Natural killer cell treated with Interleukin-12 subunit alpha and Interleukin-12 subunit beta and Interleukin-15 and Interleukin-18, amount 100 ng/mL, for 72 hours (primary cell): ENCODE measurements at places on chromosomes 4 and X.

DNA sequence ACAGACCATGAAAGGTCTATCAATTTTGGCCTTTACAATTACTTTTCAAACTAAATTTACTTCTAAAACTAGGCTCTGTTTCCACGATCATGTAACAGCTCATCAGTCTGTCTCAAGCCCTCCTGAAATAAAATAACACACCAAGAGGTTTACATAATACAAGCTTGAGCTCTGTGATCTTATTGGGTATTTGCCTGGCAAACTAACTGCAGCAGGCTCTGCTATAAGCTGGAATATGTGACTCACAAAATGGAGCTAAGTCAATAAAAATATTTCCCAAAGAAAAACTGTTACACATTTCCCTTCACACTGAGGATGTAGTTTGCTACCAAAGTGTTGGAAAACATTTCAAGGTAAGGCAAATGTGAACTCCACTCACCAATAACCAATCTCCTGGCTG lies 94.7 kb upstream of the GPM6B start:
- DNase-seq = no peak

DNA sequence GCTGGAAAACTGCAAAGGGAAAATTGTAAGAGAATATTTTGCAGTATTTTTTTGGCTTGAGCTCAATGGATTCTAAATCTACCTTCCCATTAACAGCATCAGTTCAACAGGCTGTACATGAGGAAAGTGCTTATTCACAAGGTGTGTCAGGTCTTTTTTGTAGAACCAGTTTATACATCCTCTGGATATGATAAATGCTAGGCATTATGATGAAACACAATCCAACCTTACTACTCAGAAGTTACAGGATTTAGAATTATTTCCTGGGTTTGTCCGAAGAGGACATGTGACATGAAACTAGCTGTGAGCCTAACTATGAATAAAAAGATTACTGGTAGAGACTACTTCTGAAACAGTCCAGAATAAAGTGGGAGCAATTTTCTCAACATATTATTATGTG lies 49.5 kb downstream of the ATXN3L start:
- no peak for DNase-seq

- DNase-seq = no peak
These were observed 3.0 kb upstream of the CITED1 start for GRCh38 chrX:72308566-72309296.

- DNase-seq = no peak
These were observed 76.0 kb downstream of the NAT8L start for GRCh38 chr4:2135083-2135482.

DNA sequence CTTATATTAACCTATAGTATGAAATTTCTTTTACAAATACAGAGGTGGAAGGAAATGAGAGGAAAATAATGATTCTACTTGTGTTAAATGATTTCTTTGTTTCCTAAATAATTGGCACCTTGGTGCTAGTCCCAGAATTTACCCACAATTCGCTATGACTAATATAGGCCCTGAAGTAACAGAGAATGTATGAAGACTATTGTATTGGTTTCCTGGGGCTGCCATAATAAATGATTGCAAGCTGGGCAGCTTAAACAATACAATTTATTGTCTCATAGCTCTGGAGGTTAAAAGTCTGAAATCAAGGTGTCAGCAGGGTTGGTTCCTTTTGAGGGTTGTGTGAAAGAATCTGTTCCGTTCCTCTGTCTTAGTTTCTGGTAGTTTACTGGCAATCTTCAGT lies 74.8 kb upstream of the GPRIN3 start:
- no peak for DNase-seq

GRCh38 chr4:156775813-156776212 lies 195.8 kb downstream of the PDGFC start:
- no peak for DNase-seq

GRCh38 chrX:16772460-16772859 lies 13.8 kb upstream of the TXLNG start:
- DNase-seq = no peak

DNA sequence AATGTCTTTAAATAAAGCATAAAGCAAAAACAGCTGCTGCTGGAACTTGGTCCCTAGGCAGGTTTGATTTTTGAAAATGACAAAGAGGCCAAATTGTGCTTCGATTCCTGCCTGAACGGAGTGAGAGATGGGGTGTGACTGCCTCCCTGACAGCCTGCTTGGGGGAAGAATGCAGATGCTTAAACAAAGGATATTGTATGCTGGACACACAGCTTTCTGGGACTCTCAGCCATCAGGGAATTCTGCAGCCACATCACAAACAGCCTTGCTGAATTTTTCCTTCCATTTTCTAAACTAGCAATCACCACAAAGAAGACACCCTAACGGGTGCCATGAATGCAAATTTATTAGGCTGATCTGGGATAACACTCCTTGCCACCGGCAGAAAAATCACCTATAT lies 83.9 kb upstream of the CPEB2 start:
- DNase-seq = no peak

DNA sequence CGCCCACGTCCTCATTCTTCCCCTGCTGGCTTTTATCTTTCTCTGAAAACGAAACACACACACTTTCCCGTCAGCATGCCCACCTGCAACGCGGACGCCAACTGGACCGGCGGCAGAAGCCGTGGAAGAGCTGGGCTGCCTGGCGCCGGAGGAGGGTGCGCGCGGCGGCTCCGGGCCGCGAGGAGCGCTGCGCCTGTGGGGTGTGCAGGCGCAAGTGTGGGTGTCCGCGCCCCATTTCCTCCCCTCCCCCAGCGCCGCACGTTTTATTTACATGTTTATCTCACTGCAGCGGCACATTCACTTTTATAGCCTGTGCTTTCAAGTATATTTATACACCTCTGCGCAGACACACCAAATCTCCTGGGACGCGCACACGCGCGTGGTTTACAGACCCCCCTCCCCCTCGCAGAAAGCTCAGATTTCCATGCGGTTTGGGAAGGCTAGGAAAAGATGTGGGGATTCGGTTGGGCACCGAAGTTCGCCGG lies 1.5 kb downstream of the PITX2 start:
- no peak for DNase-seq

GRCh38 chr4:176614793-176615192 lies 177.9 kb downstream of the VEGFC start:
- DNase-seq = no peak

- DNase-seq = no peak
These were observed 47.5 kb downstream of the PKD2 start for GRCh38 chr4:88054901-88055300.

GRCh38 chr4:53576071-53576617 lies 15.1 kb downstream of the LNX1 start:
- DNase-seq = no peak

DNA sequence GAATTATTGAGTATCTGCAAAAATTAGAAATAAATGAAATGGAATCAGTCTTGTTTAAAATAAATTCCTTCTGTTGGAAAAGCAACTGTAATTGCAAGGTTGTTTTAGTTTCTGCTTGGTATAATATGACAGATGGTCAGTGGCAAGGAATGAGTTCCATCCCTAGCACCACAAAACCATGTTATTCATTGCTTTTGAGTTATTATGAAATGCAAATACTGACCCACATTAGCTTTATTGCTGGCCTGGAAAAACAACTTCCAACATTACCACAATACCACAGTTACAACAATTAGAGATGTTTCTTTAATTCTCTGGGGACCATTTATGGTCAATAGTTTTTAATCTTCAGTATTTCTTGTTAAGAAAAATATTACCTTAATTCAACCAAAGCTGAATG lies 194.4 kb downstream of the TMA16 start:
- no peak for DNase-seq

DNA sequence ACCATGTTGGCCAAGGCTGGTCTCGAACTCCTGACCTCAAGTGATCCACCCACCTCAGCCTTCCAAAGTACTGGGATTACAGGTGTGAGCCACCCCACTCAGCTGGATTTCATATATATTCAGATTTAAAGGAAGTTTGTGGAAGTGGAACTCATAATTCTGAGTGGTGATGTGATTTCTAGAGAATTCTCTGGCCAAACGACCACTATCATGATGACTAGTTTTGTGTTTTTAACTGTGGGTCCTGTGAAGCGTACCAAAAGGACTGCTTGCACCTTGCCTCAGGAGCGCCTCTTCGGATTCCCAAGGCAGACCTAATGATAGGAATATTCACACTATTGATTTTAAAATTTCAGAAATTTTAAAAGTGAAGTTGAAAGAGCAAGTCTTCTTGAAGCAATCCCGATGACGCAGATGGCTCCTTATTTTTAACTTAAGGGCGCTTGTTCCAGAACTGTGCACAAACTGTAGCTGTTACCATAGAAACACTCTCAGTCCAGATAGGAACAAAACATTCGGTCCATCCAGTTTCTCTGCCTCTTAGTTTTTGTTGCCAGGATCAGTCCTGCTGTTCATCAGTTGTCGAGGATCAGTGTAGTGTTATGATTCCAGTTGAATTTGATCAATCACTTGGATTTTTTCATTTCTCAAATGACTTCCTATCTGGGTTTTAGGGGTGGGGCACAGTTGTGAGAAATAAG lies 51.7 kb upstream of the CLCN4 start:
- DNase-seq = no peak

DNA sequence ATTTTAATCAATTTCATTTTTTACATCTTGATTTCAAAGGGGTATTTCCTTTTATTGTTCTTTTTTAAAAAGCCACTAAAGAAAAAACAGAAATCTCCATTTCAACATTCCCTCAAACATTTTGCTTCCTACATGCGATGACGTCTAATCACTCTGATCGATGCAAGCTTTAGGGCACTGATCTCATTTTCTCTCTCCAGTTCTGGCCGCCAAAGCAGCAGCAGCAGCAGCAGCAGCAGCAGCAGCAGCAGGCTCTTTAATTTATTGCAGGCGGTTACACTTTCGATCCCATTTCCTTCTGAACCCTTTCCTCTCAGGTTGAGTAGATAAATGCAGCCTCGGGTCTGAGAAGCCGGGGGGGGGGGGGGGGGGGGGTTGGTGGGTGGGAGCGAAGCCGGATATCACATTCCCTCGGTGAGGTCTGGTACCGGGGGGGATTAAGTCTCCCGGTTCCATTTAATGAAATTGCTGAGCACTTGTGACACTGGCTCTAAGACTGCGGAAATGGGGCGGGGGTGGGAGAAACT lies 3.4 kb upstream of the PCDH7 start:
- no peak for DNase-seq

DNA sequence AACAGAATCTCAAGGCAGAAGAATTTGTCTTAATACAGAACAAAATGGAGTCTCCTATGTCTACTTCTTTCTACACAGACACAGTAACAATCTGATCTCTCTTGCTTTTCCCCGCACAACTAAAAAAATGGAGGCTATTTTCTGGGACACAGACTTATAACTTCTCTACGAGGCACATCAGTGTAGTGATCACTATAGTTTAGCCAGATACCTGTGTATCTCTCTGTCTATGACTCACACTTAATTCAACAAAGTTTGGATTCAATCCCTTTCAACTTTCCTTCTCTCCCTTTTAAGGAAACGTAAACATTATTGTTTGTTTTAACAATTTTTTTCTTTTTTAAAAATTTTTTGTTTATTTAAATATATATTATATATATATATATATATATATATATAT lies 29.4 kb downstream of the APELA start:
- DNase-seq = no peak

- DNase-seq = no peak
These were observed 24.7 kb downstream of the CYP2U1 start for GRCh38 chr4:107956011-107956410.

DNA sequence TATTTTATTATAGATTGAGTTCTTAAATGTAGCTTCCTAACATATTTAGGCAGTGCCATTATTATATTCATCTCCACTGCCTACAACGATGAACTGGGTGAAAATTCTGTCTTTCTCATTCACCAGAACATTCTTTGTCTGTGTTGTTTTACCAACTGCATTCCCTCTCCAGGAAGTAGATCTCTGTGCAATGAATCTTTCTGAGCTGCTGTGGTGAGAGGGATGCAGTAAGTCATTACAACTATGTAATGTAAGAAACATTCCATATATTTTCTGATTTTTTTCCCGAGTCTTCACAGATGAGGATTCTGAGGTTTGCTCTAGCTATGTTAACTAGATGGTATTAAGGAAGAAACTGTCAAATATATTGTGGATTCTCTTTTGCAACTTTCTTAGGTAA lies 811.9 kb upstream of the PCDH7 start:
- no peak for DNase-seq

GRCh38 chrX:52811065-52811625 lies at the start of gene XAGE5:
TSS of gene XAGE5 (plus strand) at chrX:52811287. CDS start at chrX:52812567, 1,280 bp downstream.
- DNase-seq = no peak

- no peak for DNase-seq
These were observed 1.6 kb downstream of the SH3RF1 start for GRCh38 chr4:169268951-169269760.

DNA sequence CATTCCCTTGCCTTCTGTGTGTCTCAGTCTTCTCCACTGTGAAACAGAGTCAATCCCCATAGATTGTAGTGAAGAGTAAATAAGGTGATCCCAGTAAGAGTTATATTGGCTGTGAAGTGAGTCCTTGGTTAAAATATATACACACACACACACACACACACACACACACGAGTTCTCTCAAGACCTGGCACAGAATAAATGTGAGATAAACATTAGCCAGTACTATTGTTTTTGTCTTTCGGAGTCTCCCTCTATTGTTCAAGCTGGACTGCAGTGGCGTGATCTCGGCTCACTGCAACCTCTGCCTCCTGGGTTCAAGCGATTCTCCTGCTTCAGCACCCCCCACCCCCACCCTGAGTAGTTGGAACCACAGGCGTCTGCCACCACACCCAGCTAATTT lies 44.8 kb upstream of the FAM156A start:
- no peak for DNase-seq

DNA sequence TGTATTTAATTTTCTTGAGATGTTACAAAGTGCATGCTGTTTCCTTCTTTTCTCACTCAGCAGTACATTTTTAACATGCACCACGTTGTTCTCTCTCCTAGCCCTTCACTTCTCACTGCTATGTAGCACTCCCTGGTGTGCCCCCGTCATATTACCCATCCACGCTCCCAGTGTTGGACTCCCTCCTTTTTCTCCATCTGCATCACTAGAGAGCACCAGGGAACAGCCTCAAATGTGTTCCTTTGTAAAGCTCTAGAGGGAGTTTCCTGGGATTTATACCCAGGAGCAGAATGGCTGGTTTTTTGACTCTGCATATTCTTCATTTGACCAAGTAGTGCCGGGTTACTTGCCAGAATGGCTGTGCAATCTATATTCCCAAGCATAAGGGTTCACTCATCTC lies 240.3 kb upstream of the ANXA3 start:
- DNase-seq = no peak

DNA sequence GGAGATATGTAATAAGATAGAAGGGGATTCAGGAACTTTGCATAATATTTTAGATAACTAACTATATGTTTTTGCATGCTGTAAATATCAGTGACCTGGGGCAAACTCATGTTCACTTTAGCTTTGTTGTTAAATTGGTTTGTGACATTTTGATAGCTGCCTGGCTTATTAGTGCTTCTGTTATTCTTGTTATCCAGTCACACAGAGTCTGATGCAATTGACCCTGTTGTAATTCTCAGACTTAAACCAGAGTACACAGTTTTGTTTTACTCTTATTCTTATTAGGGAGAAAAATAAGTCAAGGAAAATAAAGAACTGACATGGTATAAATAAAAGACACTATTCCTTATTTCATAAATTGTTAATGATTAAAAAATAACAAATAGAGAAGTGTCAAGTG lies 516.7 kb upstream of the SLIT2 start:
- DNase-seq = no peak
